ENCODE measurements at places on chromosomes 7 and 10.

- DNase-seq = no peak
Measured at GRCh38 chr10:5551531-5552375, 27.0 kb downstream of the CALML3 start.

GRCh38 chr7:151706277-151707104 lies 170.4 kb downstream of the PRKAG2 start:
- no peak for DNase-seq

- no peak for DNase-seq
Measured at GRCh38 chr7:74453322-74454011, at the start of gene GTF2IRD1. GTF2IRD1 (plus strand) TSS chr7:74453906; CDS start chr7:74508081, 54,175 bp downstream.

GRCh38 chr7:150948791-150949251 lies 29.3 kb downstream of the KCNH2 start:
- DNase-seq = no peak

- no peak for DNase-seq
Measured at GRCh38 chr7:28587211-28587610, 174.9 kb downstream of the CREB5 start.

DNA sequence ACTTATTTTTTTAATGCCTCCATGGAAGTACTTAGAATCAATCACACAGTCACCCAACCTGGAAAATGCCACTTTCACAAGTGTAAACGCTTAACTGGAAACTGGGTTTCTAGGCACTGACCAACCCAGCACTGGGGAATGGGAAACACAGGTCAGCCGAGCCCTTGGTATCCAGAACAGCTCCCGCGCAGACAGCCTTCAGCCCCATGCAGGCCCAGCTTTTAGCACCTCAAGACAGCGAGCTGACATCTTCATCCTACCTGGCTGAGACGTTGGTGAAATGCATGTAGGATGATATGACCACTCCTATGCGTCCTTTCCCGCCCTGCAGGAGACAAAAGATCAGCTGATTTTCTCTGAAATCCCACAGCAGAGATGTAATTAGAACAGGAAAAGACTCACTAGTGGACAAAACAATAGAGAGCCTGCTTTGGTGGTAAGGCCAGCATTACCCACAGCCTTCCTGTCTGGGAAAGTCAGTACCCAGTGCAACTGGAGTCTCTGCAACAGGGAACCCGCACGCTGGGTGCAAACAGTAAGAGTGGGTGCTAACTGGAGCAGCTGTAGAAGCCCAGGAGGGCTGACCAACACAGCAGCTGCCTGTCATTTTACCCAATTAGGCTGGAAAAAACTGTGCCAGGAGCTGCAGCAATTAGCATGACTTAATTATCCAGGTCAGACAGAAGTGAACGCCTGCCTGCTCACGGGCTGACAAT lies 153.7 kb downstream of the TNS3 start:
- no peak for DNase-seq

- no peak for DNase-seq
Measured at GRCh38 chr10:122499491-122499941, 38.2 kb downstream of the HTRA1 start.

DNA sequence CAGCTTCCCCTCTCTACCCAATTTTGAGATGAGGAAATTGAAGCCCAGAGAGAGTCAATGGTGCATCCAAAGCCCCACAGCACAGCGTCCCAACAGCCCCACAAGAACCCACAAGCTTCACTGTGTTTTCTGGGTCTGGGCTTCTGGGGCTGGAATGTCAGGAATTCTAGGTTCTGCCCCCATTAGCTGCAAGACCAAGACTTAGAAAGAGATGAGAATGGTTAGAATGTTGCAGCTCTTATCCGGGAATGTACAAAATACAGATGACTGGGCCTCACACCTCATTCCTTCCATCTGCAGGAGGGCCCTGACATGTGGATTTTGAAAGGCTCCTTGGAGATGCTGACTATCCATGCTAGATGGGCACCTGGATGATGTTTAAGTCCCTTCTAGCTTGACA lies 6.0 kb upstream of the SGPL1 start:
- DNase-seq = no peak

DNA sequence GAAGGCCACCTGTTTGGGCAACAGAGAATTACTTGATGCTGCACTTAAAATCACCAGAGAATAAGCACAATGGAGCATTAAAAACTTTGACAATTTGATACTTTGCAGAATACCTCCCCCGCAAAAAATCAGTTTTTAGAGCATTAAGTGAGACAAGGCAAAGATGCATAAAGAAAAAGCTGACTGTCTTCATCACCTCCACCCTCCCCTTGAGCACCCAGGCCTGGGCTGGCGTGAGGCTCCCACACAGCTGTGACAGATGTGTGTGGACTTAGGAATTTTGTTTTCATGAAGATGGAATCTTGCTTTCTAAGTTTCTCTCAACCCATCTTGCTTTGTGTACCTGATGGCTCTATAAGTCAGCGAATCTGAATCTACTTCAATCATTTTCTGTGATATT lies 242.2 kb downstream of the EMX2 start:
- DNase-seq = no peak
